ENCODE measurements at places on chromosomes 7 and 10. TPM values are rescaled to one million over a fixed set of nuclear protein-coding genes. Genes with fewer than 3 reads are reported as not detected.
A peak's percentile ranks its signal among the peaks of the same experiment; 100 is the strongest.

Gene SLC25A28
- total RNA-seq, result 19.8 TPM

Gene CYP3A7
- not detected for total RNA-seq

Gene SOSTDC1
- 5.7 TPM for total RNA-seq

Gene RNLS
- total RNA-seq, result 0.18 TPM

Gene KCNMA1
- 8.4 TPM for total RNA-seq

Gene CPVL
- 106 TPM for total RNA-seq

Gene EVX1
- not detected for total RNA-seq

Gene CCDC201
- 0.08 TPM for total RNA-seq

Gene AGAP9
- total RNA-seq, result 2.9 TPM

DNA sequence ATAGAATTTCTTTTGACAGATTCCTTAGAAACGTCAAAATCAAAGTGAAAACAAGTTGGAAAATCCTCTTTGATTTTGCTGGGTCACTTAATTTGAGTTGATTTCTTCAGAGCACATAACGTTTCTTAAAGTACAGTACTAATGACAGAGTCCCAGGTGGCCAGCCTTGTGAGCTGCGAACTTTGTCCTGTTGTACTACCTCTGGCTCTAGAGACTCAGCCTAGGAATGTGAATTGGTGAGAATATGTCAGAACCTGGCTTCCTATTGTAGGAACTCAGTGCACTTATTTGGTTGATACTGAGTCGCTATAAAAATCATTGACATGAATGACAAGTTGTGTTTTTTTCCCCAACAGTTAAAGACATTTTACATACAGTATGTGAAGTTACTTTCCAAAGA, 20.2 kb downstream of the SDK1 start:
- DNase-seq, result no peak

DNA sequence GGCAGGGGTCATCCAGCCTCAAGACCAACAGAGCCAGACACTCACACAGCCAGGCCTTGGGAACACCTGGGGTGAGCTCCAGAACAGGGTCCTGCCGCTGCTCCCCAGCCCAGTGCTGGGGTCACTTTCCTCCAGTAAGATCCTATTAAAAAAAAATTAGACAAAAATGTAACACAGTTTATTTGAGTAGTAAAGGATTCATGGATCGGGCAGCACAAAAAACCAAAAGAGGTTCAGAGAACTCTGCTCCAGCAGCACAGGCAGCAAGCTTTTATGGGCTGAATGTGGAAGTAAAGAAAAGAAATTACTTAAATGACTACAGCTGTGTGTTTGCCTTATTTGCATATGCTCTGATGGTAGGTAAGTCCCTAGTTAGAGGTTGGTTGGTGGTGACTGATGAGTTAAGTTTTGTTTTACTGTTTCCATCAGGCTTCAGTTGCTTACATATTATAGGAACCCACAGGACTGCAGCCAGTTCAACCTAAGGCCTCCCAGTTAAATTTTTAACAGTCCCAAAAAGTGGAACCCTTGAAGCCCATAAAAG, 80.5 kb upstream of the FGFR2 start:
- no peak for DNase-seq

- DNase-seq, result peak; percentile 46
Measured at GRCh38 chr7:100119970-100120732, 717 bp downstream of the CNPY4 start.

DNA sequence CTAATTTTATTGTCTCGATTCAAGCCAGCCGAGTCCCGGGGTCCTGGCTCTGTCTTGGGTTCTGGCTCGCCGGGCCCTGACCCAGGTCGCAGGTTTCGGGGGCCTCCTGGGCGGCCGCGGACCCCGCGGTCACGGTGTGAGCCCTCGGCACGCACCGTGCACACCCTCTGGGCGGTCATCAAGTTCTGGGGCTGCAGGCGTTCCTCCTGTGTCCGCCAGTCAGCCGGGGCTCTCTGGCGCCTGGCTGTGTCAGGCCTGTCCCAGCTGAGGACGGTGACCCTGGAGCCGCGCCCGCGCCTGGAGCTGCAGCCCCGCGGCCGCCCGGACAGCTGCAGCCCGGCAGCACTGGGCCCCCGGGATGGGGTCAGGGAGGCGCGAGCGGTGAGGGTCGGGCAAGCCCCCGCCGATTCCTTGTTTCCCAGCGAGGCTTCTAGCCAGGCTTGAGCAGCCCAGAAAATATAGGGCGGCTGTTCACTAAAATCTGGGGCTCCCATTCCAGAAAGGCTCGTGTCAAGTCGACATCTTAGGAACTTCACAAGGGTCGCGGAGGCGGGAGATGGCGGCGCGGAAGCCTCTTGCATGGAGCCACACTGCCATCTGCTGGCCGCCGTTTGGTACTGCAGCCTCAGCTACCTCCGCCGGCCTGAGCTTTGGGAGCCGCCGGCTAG, 4.2 kb upstream of the HOXA7 start:
- DNase-seq, result peak; percentile 90

DNA sequence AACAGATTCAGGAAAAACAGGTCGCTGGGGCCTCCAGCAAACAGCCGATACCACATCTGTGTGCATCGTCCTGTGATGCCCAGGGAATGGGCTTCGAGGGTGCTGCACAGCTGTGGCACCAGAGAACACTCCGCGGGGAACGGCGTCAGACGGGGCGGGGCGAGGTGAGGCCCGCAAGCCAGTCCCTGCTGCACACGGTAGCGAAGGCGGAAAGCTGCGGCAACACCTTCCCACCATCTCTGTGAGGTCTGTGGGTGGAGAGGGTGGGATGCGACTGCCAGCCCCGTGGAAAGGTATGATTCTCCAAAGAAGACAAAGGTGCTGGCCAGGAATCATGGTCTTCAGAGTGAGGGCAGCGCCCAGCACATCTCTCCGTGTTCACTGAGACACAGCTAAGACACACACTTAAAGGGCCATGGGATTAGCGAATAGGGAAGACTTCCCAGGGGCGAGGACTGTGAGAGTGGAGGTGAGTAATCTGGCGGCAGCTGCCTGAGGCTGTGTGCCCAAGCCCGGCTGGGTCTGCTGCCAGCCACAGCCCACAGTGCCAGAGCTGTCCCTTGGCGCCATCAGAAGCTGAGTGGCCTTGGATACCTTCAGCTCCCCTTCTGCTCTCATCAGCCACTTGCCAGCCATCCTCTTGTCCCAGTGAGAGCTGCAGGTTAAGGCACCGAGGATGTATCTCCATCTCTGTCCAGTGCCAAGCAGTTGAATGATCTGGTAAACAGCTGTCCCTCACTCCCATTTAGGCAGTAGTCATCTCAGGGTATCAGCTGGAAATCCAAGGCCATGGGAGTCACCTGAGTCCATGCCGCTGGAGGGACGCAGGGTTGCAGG, 17.6 kb downstream of the PRKAG2 start:
- no peak for DNase-seq

DNA sequence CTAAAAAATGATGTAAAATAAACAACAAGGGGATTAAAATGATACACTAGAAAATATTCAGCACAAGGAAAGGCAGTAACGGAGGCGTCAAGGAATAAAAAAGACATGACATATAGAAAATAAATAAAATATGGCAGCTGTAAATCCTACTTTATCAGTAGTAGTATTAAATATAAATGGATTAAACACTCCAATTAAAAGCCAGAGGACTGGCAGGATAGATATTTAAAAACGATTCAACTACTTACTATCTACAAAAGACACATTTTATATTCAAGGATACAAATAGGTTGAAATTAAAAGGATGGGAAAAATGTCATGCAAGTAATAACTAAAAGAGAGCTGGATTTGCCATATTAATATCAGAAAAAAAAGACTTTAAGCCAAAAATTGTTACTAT, 43.2 kb downstream of the FZD1 start:
- DNase-seq, result no peak

GRCh38 chr10:132420469-132420980, 23.5 kb downstream of the PWWP2B start:
- DNase-seq, result no peak

DNA sequence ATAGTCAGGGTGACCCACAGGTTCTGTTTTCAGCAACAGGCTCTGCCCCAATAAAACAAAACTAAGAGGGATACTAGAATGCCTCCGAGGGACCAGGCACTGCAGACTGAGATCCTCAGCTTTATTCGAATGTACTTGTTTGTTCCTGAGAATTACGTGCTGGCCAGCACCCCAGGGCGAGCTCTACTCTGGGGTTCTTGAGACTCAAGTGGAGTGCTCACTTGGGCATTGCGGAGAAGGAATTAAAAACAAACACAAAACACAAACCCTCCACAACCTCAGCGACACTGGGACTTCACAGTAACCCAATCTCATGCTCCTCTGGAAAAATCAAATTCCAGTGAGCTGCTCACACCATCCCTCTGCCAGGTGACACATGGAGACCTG, 250.7 kb downstream of the TNS3 start:
- no peak for DNase-seq

- peak; percentile 64 for DNase-seq
Measured at GRCh38 chr7:146115851-146116520, 615 bp upstream of the CNTNAP2 start.

DNA sequence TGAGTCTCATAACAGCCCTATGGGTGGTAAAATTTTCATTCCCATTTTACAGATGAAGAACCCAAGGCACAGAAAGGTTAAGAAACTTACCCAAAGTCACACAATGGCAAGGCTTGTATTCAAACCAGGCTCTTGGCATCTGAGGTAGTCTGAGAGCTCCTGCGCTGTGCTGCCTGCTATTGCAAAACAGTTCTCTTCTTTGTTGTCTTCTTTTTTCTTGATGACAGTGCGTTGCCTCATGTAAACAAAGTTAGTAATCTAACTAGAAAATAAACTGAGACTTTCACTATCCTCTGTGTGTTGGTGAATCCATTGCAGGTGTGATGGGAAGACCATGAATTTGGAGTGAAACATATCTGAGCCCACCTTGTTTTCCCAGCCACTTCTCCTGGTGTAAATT, 240.8 kb downstream of the PTEN start:
- DNase-seq, result no peak

GRCh38 chr10:119483001-119483400, 59.5 kb downstream of the RGS10 start:
- no peak for DNase-seq

- DNase-seq, result no peak
Measured at GRCh38 chr7:135389971-135390370, 119.9 kb downstream of the CNOT4 start.

- DNase-seq, result no peak
Measured at GRCh38 chr7:1775389-1775788, 105.3 kb downstream of the ELFN1 start.

DNA sequence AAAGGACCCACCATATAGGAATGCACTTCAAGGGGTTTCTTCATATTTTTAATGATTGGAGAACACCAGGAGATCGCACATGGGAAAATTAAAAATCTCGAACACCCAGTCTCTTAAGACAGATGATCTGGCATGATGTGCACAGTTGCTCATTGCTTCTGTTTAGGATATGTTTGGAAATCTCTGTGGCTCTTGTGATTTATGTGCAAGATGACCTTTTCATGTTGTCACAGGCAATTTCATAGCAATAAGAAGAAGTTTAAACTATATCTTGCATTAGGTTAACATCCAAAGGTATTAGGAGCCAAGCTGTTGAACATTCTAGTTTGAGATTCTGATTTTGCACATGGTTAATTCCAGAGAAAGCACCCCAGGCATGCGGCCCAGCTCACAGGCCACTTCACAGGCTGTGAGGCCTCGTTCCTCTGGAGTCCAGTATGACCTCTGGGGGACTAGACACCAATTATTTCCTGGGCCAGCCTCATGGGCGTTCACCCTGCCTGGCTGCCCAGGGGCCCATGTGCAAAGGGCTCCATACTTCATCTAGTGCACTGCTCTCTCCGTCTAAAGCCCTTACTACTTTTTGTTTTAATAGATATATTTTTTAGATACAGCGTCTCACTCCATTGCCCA, 28.4 kb downstream of the CAMK1D start:
- no peak for DNase-seq

GRCh38 chr7:21617916-21618390, 75.1 kb downstream of the DNAH11 start:
- peak; percentile 97 for DNase-seq

DNA sequence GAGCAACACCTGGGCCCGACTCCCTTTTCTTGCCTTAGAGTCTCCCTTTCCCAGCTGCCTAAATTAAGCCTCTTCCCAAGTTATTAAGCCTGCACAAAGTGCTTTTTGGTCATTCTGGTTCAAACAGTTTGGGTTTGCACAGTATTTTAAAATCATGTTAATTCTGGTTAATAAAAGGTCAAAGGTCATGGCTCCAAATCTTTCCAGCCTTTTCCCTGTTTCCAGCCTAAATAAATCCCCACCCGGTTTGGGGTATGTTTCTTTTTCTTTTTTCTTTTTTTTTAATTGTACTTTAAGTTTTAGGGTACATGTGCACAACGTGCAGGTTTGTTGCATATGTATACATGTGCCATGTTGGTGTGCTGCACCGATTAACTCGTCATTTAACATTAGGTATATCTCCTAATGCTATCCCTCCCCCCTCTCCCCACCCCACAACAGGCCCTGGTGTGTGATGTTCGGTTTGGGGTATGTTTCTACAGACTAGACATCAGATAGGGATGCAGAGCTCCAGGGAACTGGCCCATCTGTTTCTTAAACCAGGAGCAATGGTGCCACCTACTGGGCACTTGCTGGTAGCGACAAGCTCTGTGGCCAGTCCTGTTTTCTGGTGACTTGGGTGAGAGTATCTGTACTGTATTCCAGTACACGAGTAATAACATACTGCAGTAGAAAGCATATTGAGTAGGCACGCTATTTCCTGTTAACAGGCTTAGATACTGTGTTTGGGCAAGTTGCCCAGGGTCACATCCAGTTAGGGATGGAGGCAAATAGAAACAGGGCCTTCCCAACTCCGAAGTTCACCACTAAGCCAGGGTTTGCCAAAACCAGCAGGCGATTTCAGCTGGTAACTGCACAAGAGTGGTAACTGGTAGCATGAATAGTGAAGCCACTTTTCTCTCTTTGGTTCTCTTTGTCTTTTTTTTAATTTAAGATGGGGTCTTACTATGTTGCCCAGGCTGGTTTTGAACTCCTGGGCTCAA, 60.6 kb upstream of the TRIM8 start:
- DNase-seq, result peak; percentile 71

DNA sequence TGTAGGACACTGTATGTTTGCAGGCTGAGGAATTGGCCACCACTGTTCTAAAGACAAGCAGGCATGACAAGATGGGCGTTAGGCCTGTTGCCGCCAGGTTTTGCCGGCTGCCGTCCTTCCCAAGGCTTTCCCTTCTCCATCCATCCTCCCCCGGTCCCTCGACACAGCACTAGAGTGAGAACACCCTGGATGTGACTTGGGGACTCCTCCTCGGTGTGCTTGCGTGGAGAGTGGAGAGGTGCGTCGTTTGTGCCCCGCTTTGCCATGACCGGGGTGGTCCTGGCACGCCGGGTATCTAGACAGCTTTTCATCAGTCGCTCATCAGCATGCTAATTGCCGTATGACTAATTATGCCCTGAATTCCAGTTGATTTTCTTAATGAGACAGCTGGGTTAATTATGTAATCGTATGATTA, 206.6 kb upstream of the SH2B2 start:
- no peak for DNase-seq

- no peak for DNase-seq
Measured at GRCh38 chr7:103142494-103142893, 6.4 kb downstream of the NAPEPLD start.

DNA sequence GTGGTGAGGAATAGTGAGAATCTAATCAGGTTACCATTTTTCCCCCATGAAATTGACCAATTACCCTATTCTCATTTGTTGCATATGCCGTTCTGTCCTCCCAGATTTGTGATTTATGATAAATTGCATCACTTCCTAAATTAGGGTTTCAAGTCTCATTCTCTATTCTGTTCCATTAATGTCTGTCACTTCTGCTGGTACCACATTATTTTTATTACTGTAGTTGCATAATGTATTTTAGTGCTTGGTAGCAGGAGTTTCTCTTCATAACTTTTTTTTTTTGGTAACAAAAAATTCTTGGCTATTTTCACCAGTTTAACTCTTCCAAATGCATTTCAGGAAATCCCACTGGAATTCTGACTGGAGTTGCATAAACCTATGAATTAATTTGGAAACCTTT, 44.0 kb upstream of the FAM133B start:
- DNase-seq, result no peak

Data from H4 (cell line).